ENCODE measurements at places on chromosomes 7 and 10.

GRCh38 chr10:114304571-114305421, 65.7 kb downstream of the VWA2 start:
- peak; percentile 57 for DNase-seq

DNA sequence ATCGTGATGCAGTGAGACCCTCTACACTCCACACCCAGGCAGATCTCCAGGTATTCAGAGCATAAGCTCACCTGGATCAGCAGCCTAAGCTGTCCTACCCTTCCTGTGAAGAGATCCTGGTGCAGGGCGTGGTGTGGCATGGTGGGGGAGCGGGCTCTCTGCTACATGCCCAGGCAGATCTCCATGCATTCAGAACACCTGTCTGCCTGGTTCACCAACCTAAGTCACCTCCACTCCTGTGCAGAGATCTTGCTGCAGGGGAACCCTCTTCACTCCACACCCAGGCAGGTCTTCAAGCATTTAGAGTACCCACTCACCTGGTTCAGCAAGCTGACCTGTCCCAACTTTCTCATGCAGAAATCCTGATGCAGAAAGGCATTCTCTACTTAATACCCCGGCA, 394.4 kb upstream of the SEMA3A start:
- no peak for DNase-seq

DNA sequence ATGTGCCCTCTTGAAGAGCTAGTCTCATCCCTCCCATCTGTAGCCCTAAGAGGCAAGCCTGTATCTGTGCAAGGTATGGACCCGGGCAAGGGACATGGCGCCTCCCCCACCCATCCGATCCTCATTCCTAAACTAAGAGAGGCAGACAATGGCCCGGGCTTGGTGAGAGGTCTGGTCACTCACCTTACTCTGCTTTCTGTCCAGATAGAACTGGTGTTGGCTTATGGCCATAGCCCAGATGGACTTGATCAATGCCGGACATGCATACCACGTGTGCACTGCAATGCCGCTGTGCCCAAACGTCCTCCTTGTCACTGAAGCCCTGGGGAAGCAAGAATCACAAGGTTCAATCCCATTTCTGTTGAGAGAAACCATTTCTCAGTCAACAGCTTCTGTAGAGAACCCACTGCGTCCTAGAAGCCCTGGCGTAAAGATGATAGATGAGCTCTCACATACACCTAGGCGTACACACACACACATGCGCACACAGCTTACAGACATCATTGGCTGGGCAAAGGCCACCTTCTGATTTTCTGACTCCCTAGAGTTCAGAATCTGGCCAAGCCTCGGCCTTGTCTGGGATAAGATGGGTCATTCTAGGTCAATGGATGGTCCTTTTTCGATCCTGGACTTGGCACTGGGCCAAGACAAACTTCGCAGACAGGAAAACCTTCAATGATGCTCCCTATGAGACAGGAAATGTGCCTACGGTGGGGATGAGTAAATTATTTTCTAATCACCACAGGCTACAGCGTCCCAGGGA, 114.6 kb downstream of the PRPF18 start:
- no peak for DNase-seq

DNA sequence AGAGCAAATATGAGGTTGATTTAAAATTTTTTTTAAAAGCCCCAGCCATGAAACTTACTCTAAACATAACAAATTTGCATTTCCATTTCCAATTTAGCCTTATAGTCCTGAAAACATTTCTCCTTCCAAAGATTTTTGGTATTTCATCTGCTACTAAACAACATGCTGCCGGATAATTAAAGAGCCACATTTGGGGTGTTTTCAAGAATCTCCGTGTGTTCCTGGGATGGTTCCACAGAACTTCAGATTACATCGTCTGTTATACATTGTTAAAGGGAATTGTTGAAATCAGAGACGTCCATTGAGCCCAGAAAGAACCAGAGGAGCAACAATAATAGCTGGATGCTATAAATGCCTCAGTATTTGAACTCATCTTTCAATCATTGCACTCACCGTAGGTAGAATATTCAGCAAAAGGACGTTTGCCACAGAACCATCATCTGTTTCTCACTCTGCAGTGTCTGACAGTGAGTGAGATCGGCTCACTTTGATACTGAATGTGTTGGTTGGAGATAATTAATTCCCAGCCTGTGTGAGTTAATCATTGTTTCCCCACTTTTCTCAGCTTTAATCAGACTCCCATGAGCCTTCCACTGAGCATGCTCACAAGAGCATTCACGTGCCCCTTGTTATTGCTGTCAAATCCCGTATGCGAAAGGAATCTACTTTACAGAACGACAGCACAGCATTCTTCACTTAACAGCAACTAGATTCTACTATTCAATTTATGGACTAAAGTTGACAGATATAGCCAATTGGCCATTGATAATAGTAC, 128.4 kb upstream of the PALS2 start:
- DNase-seq = no peak

DNA sequence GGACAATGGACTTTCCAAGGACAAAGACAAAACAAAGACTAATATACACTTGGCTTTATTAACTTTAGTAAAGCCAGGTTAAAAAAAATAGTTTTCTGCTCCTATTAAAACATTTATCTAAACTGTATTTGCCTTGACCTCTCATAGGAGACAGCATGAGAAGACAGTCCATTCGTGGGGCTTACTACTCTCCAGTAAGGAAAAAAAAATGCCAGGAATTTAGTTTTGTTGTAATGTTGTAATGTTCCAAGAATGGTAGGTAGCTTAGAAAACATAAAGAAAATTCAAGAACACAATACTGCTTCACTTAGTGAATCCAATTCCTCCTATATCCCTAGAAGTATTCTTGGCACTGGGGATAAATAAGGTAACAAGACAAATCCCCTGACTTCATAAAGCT, 81.7 kb downstream of the KMT2C start:
- no peak for DNase-seq

- no peak for DNase-seq
Observed at GRCh38 chr7:79046061-79046460, 407.4 kb downstream of the MAGI2 start.

GRCh38 chr10:36266923-36267322, 624.8 kb upstream of the FZD8 start:
- DNase-seq = no peak

DNA sequence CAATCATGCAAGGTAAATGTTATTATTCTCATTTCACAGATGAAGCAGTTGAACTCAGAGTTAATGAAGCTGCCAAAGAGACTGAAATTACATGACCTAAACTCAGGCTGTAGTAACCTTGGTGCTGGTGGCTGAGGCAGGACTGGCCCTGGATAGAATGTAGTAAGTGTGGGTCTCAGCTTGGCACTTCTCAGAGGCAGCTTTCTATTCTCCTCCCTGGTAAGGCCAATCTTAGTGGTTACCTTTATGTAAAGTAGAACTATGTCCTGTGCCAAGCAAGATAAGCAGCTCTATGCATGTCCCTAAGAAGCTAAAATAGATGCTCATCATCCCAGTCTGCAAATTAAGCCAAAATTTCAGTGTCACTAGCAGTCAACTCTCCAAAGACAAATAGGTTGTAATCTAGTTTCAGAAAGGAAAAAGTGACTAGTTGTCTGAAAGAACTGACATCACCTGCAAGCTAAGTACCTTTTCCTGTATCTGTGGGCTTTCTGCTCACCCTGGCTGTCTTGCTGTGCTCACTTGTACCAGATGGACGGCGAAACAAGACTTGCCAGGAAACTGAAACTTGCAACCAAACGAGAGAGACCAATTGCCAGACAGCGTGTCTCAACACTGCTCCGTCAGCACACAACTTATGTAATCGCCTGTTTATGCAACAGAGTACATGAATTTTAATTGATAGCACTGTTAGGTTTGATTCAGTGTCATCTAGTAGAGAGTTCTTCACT, 43.7 kb downstream of the CH25H start:
- peak; percentile 37 for DNase-seq

- DNase-seq = no peak
Observed at GRCh38 chr7:9939176-9939575, 1034.5 kb upstream of the PHF14 start.

DNA sequence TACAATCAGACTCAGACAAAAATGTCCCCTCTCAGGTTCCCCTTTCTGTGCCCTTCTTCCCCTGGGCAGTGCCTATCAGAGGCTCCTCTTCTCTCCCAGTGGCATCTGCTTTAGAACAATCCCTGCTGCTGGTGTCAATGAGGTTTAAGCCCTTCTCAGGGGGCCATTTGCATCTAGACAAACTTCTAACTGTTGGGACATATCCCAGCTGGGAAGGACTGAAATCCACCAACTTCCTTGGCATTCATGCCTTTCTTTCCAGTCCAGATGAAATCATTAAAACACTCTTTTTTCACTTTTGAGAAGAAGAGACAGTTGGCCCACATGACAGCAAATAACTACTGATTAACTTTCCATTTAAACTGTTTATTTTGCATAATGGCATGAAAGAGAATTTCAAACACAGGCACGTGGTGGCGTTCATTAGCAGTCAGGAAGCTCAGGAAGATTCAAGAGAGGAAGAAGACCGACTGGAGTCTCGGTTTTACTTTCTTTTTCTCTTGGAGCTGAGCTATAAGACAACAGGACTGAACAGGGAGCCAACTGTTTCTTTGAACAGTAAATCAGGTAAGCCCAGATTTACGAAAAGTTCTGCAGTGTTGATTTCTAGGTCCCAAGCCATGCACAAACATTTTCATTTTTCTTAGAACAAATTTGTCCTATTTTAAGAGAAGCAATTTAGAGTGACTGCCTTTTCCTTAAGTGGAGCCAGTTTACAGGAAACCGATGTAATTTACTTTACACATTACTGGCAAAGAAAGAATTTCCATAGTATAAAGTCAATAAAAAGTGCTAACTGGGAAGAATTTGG, at the start of gene GIMAP2:
TSS of gene GIMAP2 (plus strand) at position 488 of the 811 bp plus-strand sequence. CDS start 1,354 bp downstream, outside the sequence.
- peak; percentile 3 for DNase-seq

DNA sequence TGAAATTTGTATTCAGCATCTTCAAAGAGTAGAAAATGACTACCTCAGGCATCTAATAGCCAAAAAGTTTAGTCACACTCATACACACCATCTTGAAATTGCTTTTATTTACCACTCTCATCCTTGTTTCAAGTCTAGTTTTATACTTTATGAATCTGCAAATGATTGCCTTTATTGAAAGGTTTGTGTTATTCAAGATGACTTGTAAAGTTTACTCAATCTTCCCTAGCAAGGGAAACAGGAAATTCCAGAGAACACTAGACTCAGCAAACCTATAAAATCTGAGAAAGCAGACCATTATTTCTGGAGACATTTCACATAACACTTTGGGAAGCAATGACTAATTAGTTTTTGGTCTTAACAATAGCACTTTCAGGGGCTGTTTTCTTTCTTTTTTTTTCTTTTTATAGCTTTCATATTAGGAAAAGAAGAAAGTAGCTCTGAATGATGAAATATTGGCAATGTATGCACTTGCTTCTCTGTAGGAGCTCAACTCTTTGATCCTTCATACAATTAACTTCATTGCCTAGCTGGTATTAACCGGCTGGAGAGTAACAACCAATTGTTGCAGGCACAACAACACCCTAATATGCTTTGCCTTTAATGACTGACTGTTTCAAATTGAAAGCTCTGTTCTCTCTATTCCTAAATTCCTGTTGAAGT, 68.9 kb upstream of the HDAC9 start:
- no peak for DNase-seq

GRCh38 chr7:146366938-146367337, 250.3 kb downstream of the CNTNAP2 start:
- no peak for DNase-seq

GRCh38 chr7:50728184-50728583, 54.5 kb downstream of the GRB10 start:
- no peak for DNase-seq

DNA sequence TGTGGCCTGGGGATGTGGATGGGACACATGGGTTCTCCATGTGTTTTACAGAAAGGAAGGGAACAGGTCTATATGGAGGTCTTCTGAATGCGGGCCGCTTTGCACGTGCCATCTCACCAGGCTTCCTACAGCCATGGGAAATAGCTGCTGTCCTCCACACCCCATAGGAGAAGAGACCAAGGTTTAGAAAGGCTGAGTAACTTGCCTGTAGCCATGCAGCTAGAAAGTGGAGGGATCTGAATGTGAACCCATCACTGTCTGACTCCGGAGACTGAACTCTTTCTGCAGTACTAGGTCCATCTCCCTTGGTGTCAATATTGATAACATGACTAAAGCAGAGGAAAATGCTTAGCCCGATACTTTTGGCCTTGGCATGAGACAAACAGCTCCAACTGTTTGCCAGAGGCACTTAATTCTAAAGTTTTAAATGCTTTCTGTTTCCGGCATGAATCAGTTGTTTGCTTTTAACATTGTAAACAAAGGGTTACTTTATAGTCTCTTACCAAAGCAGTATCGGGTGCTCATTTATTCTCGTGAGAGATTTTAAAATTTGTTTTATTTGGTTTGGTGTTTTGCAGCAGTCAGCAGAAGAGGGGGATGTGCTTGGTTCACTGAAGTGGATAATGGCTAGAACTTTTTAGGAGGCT, 64.8 kb upstream of the LOXL4 start:
- no peak for DNase-seq

GRCh38 chr10:24814568-24815313, 91.1 kb upstream of the ARHGAP21 start:
- no peak for DNase-seq

GRCh38 chr10:28241741-28242399, 61.0 kb downstream of the MPP7 start:
- DNase-seq = no peak

Data from stimulated activated naive B cell treated with anti-CD40 and anti-IgM and Interleukin-4, amounts not matched to agents 10 μg/mL and 1 μg/mL and 100 μg/mL, for 72 hours (primary cell).